ENCODE measurements at places on chromosomes 12 and 14.

GRCh38 chr14:58669556-58670200 is 31.9 kb downstream of the DACT1 start:
- DNase-seq = no peak

DNA sequence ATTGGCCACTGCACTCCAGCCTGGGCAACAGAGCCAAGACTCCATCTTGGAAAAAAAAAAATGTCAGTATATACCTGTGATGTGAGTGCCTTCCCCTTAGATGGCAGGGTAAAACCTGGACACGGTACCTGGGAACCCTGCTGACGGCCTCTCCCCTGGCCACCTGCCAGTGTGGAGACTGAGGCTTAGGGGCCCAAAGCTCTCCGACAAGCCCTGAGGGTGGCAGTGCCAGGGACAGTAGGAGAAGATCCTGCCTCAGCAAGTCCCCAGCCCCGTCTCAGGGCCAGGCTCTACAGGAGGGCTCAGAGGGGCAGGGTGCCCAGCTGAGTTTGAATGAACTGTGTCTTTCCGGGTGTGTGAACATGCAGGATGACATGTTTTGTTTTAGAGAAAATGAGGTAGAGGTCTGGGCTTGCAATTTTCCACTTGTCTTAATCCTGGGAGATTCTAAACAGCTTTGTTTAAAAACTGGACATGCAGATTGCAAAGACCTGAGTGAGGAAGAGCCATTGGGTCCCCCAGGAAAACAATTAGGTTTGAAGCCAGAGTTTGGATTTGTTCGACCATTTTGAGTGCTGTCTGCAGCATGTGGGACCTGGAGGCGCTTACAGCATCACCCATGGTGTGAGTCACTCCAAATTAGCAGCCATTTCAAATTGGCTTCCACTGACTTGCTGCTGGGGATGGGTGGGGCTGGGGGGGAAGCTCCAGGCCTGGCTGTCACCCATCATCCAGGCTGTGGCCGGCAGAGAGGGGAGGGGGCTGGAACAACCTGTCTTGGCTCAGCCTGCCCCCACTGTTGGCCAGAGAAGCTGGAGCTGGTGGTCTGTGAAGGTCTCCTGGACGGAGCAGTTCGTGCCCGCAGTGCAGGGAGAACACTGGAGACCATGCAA is 10.8 kb downstream of the TSPAN9 start:
- DNase-seq = no peak

- no peak for DNase-seq
These were observed 33.0 kb upstream of the CFAP54 start for GRCh38 chr12:96456265-96456974.

DNA sequence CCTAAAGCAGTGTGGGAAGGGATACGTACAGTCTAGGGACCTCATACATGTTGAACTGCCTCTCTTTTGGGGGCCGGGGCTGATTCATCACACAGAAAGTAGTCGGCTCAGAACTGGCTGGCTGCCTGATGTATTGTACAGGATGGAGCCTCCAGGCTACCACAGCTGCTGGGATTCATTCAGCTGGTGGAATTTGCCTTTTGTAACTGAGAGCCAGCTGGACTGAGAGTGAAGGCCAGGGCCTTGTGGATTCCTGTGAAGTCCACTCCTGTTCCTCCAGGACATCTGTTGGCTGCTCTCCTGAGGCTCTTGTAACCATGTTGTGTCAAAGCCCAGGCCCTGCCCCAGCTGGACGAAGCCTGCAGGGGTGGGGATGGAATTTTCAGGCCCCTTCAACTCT is 116.3 kb upstream of the PRICKLE1 start:
- DNase-seq = no peak

DNA sequence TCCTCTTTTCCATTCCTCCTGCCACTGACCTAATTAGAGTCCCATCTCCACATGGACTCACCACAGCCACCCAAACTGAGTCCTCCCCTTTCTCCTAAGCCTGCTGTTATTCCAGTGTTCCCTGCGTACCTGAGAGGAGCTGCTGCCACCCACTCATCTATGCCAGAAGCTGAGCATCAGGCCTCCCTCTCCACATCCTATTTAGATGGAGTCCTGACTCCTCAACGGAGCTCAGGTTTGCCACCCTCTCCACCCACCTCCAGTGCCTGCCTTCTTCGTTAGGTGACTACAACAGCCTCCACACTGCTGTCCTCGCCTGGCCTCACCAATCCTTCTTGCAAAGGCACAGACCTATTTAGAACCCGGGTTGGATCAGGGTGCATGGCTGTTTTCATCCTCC is 15.2 kb upstream of the ABHD12B start:
- DNase-seq = no peak
